HTR-8/SVneo (cell line): ENCODE measurements at places on chromosomes 2 and 18.

- DNase-seq: no peak
These were observed 43.8 kb upstream of the SERTAD2 start for GRCh38 chr2:64697297-64698176.

DNA sequence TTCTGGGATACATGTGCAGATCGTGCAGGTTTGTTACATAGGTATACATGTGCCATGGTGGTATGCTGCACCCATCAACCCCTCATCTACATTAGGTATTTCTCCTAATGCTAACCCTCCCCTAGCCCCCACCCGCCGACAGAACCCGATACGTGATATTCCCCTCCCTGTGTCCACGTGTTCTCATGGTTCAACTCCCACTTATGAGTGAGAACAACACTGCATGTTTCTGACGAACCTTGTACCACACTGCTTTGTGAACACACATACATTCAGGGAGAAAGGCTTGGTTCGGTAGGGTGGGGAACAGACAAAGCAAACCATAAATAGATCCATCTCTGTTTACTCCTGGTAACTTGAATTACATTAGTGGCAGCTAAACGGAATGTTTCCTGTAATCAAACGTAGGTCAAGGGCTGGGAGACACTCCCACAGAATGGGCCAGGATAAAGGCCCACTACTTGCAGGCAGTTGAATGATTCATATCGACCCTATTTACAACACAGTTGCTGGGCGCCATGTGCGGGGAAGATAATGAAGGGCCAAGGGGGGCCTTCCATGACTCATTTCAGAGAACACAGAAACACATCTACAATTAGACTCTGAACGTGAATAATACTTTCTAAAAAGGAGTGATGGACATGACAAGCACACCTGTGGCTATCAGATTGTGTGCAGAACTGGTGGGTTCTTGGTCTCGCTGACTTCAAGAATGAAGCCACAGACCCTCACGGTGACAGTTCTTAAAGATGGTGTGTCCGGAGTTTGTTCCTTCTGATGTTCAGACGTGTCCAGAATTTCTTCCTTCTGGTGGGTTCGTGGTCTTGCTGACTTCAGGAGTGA lies 56.8 kb upstream of the KIDINS220 start:
- no peak for DNase-seq

GRCh38 chr2:130891966-130892365 lies 55.3 kb downstream of the ARHGEF4 start:
- DNase-seq: no peak

DNA sequence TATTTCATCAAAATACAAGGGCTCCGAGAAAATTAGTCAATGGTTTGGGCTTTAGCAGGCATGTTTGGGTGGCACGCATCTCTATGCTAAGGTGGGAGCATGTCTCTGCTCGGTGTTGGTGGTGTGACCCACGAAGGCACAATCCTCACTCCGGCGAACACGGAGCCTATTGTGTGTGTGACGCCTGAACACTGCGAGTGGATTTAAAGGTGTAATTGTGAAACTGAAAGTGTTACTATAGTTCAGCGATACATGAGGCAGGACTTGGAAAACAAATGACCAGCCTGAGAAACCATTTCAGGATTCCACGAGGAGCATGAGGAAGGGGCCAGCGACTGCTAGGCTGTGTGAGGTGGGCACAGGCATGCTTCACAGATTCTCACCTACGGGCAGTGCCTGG lies 41.7 kb upstream of the LDLRAD4 start:
- DNase-seq: no peak

DNA sequence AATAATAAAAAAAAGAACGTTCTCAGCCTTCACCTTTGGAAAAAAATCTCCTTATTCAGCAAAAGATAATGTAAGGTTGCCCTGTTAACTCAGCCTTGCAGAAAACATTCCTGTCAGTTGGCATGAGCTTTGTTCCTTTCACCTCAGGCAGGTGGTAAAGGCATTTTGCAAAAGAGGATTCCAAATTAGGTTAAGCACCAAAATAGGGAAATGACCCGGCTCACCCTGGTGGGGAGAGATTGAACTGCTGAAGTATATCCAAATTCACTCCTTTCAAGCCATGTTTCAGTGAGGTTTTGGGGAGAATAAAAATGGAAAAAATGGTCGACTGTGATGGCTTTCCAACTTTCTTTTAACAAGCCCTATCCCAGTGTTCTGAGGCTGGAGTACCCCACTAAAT lies 1988.8 kb upstream of the PIK3C3 start:
- peak; percentile 1 for DNase-seq

- DNase-seq: peak; percentile 52
These were observed 67.3 kb upstream of the UPP2 start for GRCh38 chr2:158034198-158034866.

- no peak for DNase-seq
These were observed 249.3 kb upstream of the APCDD1 start for GRCh38 chr18:10205151-10205550.

DNA sequence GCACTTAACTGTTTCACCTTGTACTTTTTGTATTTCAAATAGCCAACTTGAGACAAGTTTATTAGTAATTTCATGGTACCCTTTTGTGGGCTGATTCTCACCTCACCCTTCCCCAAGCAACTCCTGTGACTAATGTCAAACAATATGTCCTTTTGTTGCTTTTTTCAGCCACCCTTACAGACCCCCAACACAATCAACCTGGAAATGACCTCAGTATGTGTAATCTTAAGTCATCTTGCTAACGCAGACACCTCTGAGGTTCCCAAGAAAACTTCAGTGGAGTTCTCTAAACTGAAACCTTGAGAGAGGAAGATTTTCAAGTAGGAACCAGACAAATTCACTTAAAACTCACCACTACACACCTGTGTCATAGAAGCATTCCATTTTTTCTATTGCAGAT lies 69.5 kb downstream of the KYNU start:
- DNase-seq: no peak

GRCh38 chr18:47593744-47594472 lies 336.6 kb downstream of the SMAD2 start:
- no peak for DNase-seq

DNA sequence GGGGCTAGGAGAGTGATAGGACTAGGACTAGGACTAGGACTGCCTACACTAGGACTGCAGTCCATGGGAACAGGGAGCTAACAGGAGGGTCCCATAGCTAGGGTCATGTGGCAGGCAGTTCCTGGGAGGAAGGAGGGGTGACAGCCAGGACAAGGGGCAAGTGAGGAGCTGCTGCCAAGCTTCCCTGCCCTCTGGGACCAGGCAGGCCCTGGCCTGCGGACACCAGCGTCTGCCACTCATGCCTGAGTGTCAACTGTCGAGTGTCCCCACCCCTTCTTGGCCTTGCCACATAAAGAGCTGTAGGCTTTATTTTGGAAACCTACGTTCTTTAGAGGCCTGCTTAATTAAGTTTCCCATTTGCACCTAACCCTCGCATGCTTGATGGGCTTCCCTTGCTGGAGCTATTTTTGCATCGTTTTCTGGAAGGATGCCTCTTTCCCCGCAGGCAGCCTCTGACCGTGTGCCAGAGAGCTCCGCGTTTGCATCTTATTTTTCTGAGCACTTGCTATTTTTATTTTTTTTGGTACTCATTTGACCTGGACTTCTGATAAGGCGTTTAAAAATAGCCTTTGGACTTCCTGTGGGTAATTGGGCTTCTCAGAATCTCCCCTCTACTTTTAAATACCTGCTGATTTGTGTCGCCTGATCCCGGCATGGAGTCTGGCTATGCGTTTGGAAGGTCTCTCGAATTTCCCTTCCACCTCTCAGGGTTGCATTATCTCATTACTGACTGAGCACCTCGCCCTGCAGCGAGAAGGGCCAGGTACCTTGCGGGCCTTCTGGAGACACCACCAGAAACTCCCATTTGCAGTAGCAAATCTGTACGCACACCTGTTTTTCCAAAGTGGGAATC lies 66.4 kb downstream of the SH3RF3 start:
- no peak for DNase-seq

DNA sequence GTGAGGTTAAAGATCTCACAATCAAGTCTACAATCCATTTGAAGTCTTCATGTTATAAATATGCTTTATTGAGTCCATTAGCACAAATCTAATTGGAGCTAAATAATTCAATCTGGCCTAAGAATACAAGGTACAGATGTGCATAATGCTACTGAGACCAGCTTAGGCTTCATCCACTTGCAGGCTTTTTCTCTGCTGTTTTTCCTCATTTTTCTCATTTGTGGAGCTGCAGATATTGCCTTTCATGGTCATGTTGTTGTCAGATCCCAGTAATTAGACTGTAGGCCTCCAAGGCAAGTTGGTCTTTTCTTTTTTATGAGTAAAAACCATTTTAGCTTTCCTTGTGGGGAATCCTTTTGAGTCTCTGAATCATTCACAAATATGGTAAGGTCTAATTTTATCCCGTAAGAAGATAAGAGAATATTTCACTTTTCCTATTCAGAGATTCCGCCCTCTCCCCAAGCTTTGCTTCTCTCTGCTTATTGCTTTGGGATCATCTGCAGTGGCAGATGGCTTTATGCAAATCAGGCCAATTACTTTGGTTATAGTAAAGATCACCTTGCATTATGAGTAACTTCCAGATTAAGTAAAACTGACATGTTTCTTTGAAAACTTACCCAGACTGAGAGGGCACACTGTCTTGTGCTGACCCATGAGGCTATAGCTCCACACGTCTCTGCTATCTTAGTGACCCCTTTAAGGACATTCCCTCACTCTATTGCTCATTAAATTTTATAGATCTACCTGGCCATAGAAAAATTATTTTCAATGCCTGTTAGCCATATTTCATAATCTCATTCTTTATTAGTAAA lies 80.9 kb downstream of the MGAT5 start:
- no peak for DNase-seq

DNA sequence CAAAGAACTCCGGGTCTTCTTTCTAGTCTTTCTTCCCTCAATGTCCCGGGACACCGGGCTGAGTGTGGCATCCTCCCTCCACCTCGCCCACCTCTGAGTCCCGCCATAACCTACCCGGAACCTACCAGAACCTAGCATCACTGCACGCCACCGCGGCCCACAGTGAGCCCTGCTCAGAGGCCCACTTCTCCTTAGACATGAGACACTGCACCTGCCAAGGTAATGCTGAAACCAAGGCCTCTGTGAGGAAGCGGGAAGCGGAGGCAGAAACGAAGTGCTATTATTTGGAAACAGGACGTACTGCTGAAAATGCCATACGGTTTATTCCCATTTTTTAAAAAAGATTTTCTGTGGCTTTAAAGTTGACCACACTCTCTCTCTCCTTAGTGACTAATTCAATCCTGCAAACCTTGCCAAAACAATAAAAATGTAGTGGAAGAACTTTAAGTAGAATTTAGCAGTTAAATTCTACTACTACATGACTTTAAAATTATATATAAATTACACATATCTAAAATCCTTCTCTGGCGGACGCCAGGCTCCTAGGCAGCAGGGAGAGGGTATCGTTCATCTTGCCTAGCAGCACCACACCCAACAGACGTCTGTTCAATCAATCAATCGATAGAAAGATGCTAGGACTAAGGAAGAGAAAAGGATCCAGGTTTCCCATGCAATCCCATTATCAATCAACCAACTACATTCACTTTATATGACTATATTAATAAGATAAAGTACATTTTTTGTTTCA lies 82.0 kb downstream of the ZNF516 start:
- DNase-seq: no peak

DNA sequence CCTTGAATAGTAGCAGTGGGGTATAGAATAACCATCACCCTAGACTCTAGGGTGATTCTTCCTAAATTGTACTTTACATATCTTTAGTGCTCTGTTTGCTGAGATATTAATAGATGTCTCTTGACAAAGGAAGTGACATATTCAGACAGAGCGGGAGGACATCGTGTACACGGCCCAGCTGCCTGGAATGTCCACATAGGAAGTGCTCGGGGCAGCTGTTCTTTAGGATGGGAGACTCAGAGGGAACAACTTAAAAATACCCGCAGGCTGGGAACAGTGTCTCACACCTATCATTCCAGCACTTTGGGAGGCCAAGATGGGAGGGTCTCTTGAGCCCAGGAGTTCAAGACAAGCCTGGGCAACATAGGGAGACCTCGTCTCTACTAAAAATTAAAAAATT lies 206.1 kb downstream of the FAM210A start:
- no peak for DNase-seq

DNA sequence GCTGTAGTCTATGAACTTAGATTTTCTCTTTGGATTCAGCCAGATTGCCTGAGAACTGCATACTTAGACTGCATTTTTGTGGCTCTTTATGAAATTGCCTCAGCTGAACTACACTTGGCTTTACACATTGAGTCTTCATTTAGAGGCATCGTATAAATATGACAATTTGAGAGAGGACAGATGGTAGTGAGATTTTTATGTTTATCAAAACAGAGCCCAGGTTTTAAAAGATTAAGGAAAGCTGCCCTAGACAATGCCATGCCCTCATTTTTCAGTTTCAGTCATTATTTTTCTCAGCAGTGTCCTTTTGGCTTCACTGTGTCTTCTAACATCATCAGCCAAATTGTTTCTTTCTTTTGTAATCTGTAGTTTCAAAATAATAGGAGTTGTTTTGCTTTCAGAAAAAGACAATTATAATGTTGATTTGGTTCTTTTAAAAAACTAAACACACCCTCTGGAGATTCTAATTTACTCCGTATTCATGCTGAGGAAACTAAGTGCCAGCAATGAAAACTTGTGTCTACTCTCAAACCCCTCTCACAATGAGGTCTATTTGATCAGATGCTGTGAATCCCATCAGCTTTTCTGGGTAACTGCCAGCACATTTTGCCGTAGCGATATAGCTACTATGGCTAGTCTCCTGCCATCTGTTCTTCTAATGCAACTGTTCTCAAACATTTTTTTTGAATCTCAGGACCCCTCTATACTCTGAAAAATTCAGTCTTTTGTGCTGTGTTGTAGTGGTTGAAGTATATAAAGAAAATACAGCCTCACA lies 46.2 kb downstream of the TWSG1 start:
- no peak for DNase-seq

- no peak for DNase-seq
These were observed 51.1 kb downstream of the LPIN2 start for GRCh38 chr18:2961821-2962220.

- no peak for DNase-seq
These were observed 168.7 kb downstream of the NRXN1 start for GRCh38 chr2:50863218-50863617.

DNA sequence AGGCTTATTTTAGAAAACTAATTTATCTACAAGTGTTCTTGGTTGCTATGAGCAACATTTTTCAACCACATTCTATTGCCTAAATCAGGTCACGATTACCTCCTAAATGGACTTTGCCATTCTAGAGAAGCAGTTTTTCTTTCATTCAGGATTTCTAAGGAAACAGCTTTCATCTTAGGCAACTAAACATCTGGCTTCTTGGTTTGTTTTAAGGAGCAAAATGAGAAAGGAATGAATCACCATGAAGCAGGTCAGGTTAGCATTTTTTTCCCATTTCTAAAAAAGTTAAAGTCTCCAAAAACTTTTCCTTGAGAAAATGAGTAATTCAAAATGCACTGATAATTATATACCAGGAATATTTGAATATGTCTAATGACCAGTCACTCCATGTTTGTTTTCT lies 114.8 kb downstream of the GAREM1 start:
- DNase-seq: no peak

DNA sequence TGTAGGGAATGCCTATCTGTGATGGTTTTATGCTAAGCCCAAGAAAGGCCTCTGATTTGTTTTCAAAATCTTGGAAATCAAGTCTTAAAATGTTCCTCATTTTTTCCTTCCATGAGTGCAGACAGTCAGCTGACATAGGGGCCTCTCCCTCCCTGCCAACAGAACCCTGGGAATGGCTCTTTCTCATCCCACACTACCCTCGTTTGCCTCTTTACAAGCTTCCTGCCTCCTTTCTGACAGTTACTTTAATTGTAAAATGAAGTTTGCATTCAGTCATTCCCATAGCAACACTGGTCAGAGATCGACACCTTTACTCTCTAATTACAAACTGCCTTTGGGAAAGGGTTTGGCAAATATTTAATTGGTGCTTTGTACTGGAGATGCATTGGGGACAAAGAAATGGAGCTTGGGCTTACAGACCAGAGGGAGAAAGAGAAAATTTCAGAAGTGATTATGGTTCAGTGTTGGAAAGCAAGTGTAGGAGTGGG lies 25.4 kb downstream of the KIF5C start:
- no peak for DNase-seq
